Naive thymus-derived CD4-positive, alpha-beta T cell (primary cell): ENCODE measurements at places on chromosomes 5 and 9. TPM values are rescaled to one million over a fixed set of nuclear protein-coding genes. Genes with fewer than 3 reads are reported as not detected.

- no peaks in the 10 kb centered on the region for H3K36me3 ChIP-seq
- H3K4me1 ChIP-seq, result no peaks in the 10 kb centered on the region
- DNase-seq, result no peak
These were observed 175.1 kb upstream of the MAP1B start for GRCh38 chr5:71932131-71932654.

GRCh38 chr5:149747141-149747832, 17.2 kb downstream of the PPARGC1B start:
- H3K27me3 ChIP-seq, result no peaks in the 10 kb centered on the region
- no peaks in the 10 kb centered on the region for H3K36me3 ChIP-seq
- no peak overlapping the region for H3K4me3 ChIP-seq
- no peak overlapping the region for H3K27ac ChIP-seq
- no peak for DNase-seq
- no peaks in the 10 kb centered on the region for H3K4me1 ChIP-seq

- no peaks in the 10 kb centered on the region for H3K27me3 ChIP-seq
- H3K27ac ChIP-seq, result no peak overlapping the region
- H3K4me3 ChIP-seq, result no peak overlapping the region
- no peaks in the 10 kb centered on the region for H3K36me3 ChIP-seq
These were observed 266.2 kb downstream of the SPATA31D1 start for GRCh38 chr9:82254646-82255367.

DNA sequence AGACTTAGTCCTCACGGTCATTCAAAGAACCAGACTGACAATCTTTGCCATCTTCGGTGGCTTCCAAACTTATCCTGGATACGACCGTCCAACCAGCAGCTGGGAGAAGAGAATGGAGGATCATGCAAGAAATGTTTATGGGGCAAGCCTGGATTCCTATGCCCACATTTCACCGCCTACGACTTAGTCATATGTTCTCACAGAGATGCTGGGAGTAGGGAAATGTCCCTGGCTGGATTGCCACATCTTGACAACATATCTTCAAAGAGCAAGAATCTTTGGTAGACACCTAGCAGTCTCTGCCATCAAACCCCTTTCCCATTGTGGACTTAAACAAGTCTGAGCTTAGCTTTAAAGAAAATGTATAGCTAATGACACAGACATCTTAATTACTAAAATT, 5.0 kb downstream of the MED7 start:
- H3K27me3 ChIP-seq, result no peaks in the 10 kb centered on the region
- no peak overlapping the region for H3K4me3 ChIP-seq
- H3K4me1 ChIP-seq, result peaks cover 11% of the 10 kb centered on the region
- no peak overlapping the region for H3K27ac ChIP-seq

GRCh38 chr5:58246461-58246944, 213.4 kb downstream of the PLK2 start:
- H3K27me3 ChIP-seq, result no peaks in the 10 kb centered on the region
- DNase-seq, result no peak
- H3K4me1 ChIP-seq, result no peaks in the 10 kb centered on the region
- no peaks in the 10 kb centered on the region for H3K36me3 ChIP-seq

DNA sequence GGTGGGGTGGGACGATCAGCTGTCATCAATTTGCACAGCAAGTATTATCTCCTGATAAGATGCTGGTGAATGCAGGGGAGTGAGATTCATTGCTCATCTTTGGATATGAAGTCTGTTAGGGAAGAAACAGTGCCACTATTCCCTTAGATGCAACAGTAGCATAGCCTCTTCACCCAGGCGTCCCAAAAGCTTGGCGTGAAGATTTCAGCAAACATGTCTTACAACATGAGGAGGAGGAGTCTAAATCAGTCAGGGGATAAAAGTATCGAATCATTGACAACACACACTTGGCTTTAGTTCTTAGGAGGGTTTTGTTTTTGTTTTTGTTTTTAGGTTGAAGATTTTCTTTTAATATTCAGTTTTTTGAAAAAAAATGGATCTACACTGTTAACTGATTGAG, 26.5 kb downstream of the SNX18 start:
- H3K4me1 ChIP-seq, result no peaks in the 10 kb centered on the region
- H3K4me3 ChIP-seq, result no peak overlapping the region
- DNase-seq, result no peak
- no peak overlapping the region for H3K27ac ChIP-seq
- H3K27me3 ChIP-seq, result no peaks in the 10 kb centered on the region

The ZNF454 gene
- total RNA-seq, result not detected

The INSL4 gene
- total RNA-seq, result not detected in 2 replicates

The IFNA21 gene
- total RNA-seq, result not detected
